ENCODE measurements at places on chromosomes 16 and 17.
A peak's percentile ranks its signal among the peaks of the same experiment; 100 is the strongest.

GRCh38 chr17:41796121-41796895 is 9.8 kb upstream of the JUP start:
- no peak for DNase-seq

GRCh38 chr17:65987988-65988387 is 203.9 kb downstream of the CEP112 start:
- peak; percentile 1 for DNase-seq

- DNase-seq, result no peak
Measured at GRCh38 chr16:752007-752312, 8.6 kb upstream of the MSLN start.

- no peak for DNase-seq
Measured at GRCh38 chr16:70805787-70806186, 4.8 kb upstream of the VAC14 start.

DNA sequence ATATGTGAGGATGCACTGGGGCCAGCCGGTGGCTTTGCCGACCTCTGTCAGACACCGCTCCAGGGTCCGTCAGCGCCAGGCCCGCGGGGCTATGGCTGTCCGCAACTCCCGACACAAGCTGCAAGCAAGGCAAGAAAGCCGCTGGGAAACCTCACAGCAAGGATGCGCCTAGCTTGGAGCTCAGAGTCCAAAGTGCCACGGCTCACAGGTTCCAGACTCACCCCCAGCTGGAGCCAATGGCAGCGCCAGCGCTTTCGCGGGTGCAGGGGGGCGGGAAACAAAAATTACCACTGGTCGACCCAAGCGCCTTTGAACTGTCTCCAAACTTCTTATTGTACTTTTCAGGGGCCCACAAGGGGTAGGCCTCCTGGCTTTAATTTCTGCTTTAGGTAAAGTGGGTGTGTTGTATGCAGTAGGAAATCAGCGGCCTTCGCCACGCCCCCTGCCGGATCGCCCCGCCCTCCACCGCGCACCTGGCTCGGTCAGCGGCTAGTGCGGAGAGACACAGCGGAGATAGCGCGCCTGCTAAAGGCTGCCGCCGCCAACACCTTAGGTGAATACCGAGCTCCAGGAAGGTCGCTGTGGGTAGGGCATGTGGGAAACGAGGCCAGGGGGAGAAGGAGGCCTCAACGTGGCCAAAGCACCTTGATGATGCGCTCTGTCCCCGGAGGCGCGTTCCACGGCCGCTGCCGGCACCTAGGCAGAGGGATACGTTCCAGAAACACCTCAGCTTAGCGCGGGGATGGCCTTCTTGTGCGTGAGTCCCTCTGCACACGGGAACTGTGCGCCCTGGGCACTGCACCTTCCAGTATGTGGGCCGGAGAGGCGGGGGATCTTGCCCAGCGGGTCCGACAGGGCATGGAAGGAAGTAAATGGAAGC is 61.0 kb upstream of the RBL2 start:
- DNase-seq, result no peak

GRCh38 chr16:49929626-49930025 is 73.7 kb upstream of the ZNF423 start:
- DNase-seq, result no peak

DNA sequence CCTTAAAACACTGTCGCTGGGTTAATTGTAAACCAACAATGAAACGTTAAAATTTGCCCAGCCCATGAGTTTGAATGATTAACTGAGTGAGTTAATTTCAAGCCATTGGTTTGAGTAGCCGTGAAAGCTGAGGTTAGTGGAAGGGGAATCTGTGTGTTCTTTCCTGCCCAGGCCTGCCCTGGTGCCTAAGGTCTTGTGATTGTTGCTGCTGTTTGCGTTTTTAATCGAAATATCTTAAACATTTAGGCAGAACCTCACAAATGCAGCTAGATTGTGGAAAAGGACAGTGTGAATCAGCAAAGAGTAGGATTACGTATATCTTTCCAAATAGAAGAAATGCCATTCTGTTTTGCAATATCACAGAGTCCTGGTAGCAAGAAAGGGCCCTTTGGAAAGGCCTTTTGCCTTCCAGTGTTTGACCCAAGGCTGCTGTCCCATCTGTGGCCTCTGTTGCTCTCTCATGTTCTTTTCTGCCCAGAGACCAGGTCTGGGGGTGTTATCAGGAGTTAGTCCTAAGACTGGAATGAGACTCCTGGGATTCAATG is 113.8 kb downstream of the MSI2 start:
- peak; percentile 84 for DNase-seq

DNA sequence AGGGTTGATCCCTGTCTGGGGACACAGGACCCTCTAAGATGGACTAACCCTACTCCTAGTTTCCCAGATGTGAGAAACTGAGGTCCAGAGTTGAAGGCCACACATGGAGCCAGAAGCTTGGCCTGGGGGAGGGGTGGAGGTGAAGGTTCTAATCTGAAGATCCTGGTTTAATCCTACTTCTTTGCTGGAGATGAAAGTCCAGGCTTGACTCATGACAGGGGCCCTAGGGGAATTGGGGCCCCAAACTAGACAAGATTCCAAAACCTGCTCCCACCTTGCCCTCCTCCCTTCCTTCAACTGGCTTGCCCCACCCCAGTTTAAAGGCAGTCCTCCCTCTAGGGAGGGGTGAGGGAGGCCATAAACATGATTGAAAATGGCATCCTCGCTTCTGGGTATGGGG is 21.6 kb downstream of the IGF2BP1 start:
- no peak for DNase-seq

GRCh38 chr16:79716645-79717332 is 116.3 kb upstream of the MAF start:
- DNase-seq, result no peak

GRCh38 chr17:81741594-81742452 is 29.7 kb downstream of the SLC25A10 start:
- no peak for DNase-seq

DNA sequence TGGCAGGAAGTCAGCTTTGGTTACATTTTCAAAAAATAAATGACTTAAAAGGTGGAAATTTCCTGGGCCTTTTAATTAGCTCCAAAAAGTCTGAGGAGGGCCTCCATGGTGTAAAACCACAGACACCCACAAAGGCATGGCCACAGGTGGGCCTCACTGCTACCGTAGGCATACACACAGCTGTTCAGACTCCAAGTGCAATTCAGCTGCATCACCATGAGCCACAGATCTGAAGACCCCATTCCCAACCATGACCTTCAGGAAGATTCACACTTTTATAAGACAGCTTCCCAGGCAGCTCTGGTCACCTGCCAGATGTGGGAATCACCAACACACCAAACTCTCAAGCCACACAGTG is 20.6 kb downstream of the CSNK2A2 start:
- no peak for DNase-seq

DNA sequence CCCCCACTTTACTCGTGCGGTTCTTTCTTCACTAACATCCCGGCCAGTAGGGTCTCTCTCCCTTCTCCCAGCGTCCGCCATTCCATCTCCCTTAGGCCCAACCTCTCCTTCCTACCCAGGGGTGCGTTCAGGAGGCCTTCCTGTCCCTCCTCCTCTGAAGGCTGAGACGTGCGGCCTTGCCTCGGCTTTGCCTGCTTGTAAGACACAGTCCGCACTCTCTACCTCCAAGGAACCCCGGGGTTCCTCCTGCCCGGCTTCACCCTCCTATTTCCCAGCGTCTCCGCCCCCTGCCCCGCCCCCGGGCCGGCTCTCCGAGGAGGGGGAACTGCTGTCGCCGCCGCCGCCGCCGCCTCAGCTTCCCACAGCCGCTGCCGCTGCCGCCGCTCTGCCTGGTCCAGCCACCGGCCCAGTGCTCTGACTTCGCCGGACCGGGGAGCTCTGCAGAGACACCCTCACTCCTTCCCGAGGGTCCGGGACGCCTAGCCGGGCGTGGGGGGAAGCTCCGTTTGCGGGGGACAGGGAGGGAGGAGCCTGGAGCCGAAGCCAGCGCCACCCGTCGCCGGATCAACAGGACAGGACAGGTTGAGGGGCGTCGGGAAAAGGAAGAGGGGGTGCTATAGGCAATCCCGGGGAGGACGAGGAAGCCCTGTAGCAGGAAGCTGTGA is 1.2 kb upstream of the FGF11 start:
- DNase-seq, result no peak

DNA sequence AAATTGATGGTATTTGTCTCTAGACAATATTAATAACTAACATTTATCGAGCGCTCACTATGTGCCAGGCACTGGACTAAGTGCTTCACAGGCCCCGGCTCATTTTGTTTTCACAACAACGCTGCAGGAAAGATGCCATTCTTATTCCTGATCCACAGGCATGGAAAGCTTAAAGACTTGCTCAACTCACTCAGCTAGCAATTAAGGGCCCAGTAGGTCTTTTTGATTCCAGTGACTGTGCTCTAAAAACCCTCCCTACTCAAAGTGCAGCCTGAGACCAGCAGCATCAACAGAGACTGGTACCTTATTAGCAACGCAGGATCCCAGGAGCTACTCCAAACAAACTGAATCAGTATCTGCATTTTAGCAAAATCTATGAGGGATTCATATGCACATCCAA is 35.3 kb downstream of the CUEDC1 start:
- no peak for DNase-seq

- DNase-seq, result no peak
Measured at GRCh38 chr16:77789085-77790008, 983 bp downstream of the VAT1L start.

GRCh38 chr16:87304951-87305350 is 12.2 kb downstream of the C16orf95 start:
- DNase-seq, result no peak

GRCh38 chr17:17749025-17749772 is 67.9 kb downstream of the RAI1 start:
- DNase-seq, result no peak

GRCh38 chr16:16019488-16019887 is 70.1 kb downstream of the ABCC1 start:
- DNase-seq, result no peak

DNA sequence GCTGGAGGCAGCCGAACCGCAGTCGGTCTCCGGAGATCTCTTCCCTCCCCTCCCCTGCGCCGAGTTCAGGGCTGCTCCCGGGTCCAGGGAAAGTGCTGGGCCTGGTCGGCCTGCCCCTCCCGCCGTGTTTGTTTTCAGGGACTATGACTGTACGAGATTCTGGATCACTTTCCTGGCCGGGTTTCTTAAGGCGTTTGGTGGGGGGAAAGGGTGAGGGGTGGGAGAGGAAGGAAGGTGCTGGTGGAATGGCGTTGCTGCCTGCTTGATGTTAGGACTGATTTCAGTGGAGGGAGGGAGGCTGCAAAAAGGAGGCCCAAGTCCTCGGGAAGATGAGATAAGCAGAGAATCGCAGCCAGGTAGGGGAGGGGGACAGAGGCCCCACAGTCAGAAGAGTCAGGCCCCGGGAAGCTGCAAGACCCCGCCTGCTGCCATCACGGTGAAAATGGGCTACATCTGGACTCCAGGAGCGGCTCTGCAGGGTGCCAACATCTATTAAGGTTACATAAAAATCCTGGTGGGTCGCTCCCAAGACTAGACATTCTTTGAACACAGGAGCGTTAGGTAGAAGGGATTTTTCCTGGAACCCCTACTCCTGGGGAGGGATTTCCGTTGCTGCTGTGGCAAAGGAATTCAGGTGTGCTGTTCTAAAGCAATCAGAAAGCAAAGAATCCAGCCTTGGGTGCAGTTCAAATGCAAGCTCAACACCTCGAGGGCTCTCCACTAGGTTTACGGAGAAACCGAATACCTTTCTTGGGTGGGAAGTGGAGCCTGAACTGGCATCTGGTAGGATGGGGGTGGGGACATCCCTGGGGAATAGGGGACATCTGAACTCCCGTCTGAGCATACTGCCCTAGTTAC is 1.2 kb downstream of the ARHGAP44 start:
- DNase-seq, result no peak

GRCh38 chr16:3938843-3939624 is 58.5 kb upstream of the CREBBP start:
- peak; percentile 62 for DNase-seq

GRCh38 chr16:2814551-2815298 is 2.3 kb upstream of the PRSS21 start:
- no peak for DNase-seq

DNA sequence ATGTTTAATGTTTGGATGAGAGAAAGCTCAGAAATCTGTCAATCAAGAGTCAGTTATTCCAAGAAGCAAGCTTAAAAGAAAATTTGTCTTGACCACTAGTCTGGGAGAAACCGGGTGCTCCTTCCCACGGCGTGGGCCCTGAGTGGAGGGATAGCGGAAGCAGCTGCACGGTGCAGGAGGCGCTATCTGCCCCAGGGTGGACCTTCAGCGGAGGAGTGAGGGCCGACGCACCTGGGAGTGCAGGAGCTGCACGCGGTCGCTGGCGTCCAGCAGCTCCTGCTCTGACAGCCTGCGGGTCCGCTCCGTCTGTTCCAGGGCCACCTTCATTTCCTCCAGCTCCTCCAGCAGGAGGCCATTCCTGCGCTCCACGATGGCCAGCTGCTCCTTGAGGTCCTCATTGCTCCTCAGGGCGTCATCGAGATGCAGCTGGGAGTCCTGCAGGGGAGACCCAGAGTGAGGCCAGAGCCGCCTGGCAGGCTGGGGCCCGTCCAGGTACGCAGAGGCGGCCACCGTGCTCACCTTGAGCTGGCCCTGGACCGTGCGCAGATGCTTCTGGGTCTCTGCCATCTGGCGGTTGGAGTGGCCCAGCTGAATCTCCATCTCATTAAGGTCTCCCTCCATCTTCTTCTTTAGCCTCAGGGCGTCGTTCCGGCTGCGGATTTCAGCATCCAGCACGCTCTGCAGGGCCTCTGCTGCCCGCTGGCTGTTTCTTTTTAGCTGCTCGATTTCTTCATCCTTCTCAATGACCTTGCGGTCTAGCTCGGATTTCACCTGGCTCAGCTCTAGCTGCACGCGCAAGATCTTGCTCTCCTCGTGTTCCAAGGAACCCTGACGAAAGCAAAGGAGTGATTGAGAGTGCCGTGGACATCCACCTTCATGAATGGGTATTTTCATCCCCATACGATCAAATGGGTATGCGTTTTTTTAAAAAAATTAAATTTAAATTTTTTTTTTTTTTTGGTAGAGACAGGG is 63.5 kb downstream of the MYH13 start:
- no peak for DNase-seq

- no peak for DNase-seq
Measured at GRCh38 chr17:2055292-2056205, 646 bp downstream of the HIC1 start.

DNA sequence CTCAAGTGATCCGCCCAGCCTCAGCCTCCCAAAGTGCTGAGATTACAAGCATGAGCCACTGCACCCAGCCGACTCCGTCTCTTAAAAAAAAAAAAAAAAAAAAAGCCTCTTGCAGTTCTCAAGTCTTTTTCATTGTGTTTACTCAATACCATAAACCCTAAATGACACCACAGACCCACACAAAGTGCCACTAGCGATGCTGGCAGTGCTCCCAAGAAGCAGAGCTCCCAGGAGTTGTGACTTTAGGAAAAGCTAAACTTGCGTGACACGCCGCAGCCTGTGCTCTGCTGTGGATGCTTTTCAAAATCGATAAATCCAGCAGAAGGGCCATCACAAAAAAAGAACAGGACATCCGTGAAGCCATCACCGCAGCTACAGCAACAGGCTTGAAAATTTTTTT is 114.7 kb downstream of the ANKRD11 start:
- DNase-seq, result no peak

DNA sequence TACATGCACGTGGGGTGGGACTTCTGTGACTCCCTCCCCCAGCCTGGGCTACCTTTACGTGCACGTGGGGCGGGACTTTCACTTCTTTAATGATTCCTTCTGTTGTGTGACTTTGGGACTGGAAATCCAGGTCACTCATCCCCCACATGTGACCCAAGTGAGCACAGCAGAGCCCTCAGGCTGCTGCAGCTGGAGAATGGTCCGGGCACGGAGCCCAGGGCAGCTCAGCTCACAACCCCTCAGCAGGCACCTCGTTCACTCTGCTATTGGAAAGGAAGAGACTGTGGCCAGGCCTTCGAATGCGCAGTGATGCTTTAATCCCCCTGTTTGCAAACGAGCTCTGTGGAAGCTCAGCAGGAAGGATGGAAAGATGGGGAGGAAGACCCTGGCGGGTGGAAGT is 14.7 kb downstream of the DBNDD1 start:
- no peak for DNase-seq
